Nephron progenitor cell (in vitro differentiated cells): ENCODE measurements at places on chromosomes 6 and 20.

GRCh38 chr20:20391766-20392165 lies 23.9 kb downstream of the INSM1 start:
- DNase-seq, result no peak

GRCh38 chr6:109360281-109360680 lies 22.0 kb downstream of the CD164 start:
- DNase-seq, result no peak

DNA sequence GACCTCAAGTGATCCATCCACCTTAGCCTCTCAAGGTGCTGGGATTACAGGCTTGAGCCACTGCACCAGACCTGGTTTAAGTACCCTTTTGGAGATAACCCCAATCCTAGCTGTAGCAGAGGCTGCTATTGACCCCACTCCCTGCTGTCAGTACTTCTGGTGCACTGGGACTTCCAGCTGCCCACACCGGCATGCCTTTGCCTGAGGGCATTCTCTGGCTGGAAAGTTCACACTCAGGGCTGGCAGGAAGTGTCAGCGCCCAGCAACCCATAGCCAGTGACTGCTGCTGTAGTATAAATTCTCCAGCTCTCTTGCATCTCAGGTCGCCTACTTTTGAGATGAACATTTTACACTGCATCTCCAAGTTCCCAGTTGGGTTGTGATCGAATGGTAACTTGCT lies 75.3 kb downstream of the UTRN start:
- no peak for DNase-seq

- no peak for DNase-seq
Observed at GRCh38 chr6:12062605-12063004, 50.5 kb downstream of the HIVEP1 start.

DNA sequence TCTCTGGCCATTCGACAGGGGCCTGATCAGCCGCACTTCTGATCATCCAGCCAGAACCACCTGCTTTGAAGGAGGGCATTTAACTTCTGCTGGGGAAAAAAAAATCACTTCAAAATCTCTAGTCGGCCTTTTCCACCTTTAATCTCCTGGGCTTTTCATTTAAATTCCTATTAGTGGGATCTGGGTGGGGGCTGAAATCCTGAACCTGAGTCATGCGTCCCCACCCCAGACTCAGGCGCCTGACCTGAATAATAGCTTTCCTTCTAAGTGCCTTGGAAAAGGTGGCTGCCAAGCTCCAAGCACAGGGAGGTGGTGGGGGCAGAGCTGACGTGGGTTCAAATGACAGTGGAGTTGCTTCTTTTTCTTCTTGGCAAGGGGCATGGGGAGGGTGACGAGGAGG lies 246.0 kb upstream of the EXOC2 start:
- DNase-seq, result no peak

DNA sequence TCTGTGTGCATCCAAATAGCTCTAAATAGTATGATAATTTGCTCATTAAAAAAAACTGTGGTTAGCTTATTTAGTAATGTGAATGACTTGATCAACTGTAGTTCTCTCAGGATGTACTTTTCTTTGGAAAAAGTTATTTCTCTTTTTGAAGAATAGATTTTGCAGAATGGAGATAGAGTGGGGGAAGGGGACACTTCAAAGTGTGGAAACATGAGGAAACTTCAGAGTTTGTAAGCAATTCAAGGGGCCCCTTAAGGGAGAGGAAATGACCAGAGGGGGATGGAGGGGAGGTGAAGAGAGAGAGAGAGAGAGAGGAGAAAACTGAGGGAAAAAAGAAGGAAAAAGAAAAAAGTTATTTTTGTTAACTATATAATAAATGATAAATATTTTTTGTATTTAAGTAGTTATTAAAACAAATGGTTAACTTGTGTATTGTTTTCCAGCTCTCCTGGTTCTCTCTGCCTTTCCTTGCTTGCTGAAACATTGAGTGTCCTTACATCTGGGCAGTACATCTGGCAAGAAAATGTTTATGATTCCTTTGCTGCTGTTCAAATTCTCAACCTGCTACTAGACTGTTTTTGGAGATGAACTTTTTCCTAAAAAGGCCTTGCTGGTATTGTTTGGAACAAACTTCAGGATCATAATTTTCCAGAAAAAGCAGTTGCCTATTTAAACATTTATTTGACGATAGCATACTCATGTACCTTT lies 497.5 kb upstream of the CITED2 start:
- no peak for DNase-seq

DNA sequence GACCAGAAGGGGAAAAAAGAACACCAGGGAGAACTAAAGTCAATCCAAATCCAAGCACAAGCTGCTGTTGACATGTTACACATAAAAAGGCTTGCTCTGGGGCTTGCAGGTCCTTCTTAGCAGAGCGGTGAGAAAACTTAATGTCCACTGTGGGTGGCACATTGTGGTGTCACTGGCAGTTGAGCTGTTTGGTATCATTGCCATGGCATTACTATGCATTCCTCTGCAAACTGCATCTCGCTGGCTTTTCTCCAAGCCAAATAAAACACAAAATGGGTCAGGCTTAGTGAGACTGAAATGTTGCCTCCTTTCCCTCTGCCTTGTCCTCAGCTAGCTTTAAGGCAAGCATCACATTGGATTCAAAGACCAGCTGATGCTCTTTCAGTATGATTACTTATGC lies 40.9 kb downstream of the LY86 start:
- no peak for DNase-seq
